ENCODE measurements at places on chromosomes 4 and X. TPM values are rescaled to one million over a fixed set of nuclear protein-coding genes. Genes with fewer than 3 reads are reported as not detected.

CRMP1 gene
- total RNA-seq, result under 0.01 TPM

ABLIM2 gene
- total RNA-seq, result 0.36 TPM

GABRB1 gene
- not detected for total RNA-seq

MAP7D3 gene
- total RNA-seq, result 19.2 TPM

ADGRG4 gene
- not detected for total RNA-seq

SHROOM3 gene
- 9.8 TPM for total RNA-seq

SPIN2A gene
- 0.59 TPM for total RNA-seq

PPBP gene
- 0.36 TPM for total RNA-seq

CCSER1 gene
- total RNA-seq, result not detected

GRCh38 chr4:107922486-107923473 is 8.6 kb upstream of the CYP2U1 start:
- H3K4me1 ChIP-seq, result no peaks in the 10 kb centered on the region
- H3K36me3 ChIP-seq, result no peaks in the 10 kb centered on the region
- H3K27me3 ChIP-seq, result no peaks in the 10 kb centered on the region
- DNase-seq, result no peak
- no peak overlapping the region for H3K27ac ChIP-seq
- no peak overlapping the region for H3K4me3 ChIP-seq

DNA sequence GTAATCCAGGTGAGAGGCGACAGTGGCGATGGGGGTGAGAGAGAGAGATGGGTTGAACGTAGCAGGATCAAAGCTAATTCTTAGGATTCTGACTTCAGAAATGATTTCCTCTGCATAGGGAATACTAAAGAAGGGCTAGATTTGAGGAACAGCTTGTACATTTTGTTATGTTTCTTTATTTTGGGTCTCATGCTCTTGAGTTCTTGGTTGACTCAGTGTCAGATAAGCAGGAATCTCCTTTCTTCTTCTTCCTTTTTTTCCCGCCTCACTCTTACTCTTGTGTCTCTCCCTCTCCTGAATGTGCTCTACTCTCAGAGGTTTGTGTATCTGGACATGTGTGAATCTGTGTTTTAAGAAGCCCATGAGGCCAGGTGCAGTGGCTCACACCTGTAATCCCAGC is 36.4 kb downstream of the FAM193A start:
- no peaks in the 10 kb centered on the region for H3K4me1 ChIP-seq
- peaks cover 7% of the 10 kb centered on the region for H3K36me3 ChIP-seq
- no peaks in the 10 kb centered on the region for H3K27me3 ChIP-seq
- H3K27ac ChIP-seq, result no peak overlapping the region

DNA sequence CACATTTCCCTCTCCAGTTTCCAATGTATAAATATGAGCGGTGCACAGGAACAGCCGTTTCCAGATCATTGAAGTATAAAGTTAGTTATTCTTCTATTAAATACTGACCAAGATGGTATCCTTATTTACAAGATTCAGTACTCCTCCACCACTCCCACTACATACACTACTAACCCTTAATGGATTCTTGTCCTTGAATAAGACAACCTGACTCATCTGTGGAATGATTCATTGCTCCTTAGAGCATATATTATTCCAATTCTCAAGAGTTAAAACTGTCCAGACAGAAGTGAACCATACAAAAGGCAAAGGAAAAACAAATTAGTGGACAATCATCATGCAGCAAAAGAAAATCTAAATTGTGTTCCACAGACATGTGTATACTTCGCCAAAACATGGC is 373.3 kb downstream of the IDS start:
- no peaks in the 10 kb centered on the region for H3K27me3 ChIP-seq
- DNase-seq, result no peak
- no peak overlapping the region for H3K27ac ChIP-seq
- no peaks in the 10 kb centered on the region for H3K4me1 ChIP-seq
- H3K4me3 ChIP-seq, result no peak overlapping the region

- H3K27me3 ChIP-seq, result no peaks in the 10 kb centered on the region
- H3K4me3 ChIP-seq, result no peak overlapping the region
- peaks cover 5% of the 10 kb centered on the region for H3K4me1 ChIP-seq
- H3K27ac ChIP-seq, result no peak overlapping the region
- DNase-seq, result no peak
- no peaks in the 10 kb centered on the region for H3K36me3 ChIP-seq
Measured at GRCh38 chr4:17884063-17884462, 73.3 kb downstream of the NCAPG start.

GRCh38 chrX:79117078-79117477 is 27.4 kb upstream of the GPR174 start:
- H3K36me3 ChIP-seq, result no peaks in the 10 kb centered on the region
- H3K4me1 ChIP-seq, result no peaks in the 10 kb centered on the region
- H3K4me3 ChIP-seq, result no peak overlapping the region
- DNase-seq, result no peak
- no peak overlapping the region for H3K27ac ChIP-seq
- no peaks in the 10 kb centered on the region for H3K27me3 ChIP-seq

DNA sequence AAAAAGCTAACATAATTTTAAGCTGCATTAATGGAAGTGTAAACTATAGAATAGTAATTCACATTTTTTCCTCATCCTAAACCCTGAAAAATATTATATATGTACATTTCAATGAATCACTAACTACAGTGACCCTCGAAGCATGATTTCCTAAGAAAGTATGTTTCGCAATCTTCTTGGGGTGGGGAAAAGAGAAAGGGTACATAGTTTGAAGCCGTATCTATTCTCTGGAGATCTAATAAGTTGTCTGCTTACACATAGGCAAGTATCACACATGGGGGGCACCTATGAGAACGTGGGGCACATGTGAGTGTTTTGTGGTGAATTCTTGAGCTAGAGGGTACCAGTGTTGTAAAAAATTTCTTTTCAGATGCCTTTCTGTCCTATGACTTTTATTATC is 71.2 kb downstream of the JADE1 start:
- H3K27me3 ChIP-seq, result no peaks in the 10 kb centered on the region
- H3K27ac ChIP-seq, result no peak overlapping the region
- no peaks in the 10 kb centered on the region for H3K36me3 ChIP-seq
- H3K4me3 ChIP-seq, result no peak overlapping the region
- no peak for DNase-seq

DNA sequence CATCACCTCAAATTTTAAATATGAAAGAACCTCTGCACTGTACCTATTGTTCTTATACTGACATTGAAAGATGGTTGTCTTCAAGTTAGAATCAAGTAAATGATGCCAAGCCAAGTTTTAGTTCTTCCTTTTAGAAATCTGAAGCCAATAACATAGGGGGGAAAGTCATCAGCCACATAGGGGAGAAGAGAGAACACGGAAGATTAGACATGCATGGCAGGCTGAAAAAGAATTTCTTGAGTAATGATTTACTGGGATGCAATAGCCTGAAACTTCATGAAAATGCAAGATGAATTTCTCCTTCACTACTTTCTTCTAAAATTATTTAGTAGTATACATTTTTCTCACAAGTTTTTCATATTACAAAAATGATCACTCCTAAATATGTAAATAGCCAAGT is 13.6 kb upstream of the EPGN start:
- H3K27ac ChIP-seq, result no peak overlapping the region
- peaks cover 7% of the 10 kb centered on the region for H3K4me1 ChIP-seq
- no peak overlapping the region for H3K4me3 ChIP-seq
- H3K36me3 ChIP-seq, result no peaks in the 10 kb centered on the region
- no peaks in the 10 kb centered on the region for H3K27me3 ChIP-seq

- no peak for DNase-seq
- H3K4me3 ChIP-seq, result no peak overlapping the region
- H3K36me3 ChIP-seq, result no peaks in the 10 kb centered on the region
- no peaks in the 10 kb centered on the region for H3K27me3 ChIP-seq
- H3K27ac ChIP-seq, result no peak overlapping the region
Measured at GRCh38 chrX:65537229-65537628, 2.6 kb upstream of the LAS1L start.

DNA sequence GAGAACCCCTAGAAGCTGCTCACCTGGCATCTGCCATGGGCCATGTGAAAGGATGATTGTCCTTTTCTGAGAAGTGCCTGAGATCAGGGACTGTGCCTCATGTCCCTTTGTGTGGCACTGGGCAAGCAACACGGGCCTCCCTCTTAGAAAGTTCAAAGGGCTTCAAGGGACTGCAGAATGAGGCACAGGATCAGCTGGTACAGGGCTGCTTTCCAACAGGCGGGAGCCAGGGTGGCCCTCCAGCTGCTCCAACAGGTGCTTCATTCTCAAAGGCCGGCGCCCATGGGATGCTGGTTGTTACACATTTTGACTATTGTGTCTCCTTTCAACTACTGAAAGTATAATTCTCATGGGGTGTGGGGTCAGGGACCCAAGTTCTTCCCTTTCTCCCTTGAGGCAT is 114.7 kb downstream of the ENPP6 start:
- no peak overlapping the region for H3K27ac ChIP-seq
- no peak overlapping the region for H3K4me3 ChIP-seq
- no peaks in the 10 kb centered on the region for H3K27me3 ChIP-seq

GRCh38 chrX:74510401-74510800 is 89.1 kb downstream of the SLC16A2 start:
- peaks cover 2% of the 10 kb centered on the region for H3K27me3 ChIP-seq
- H3K27ac ChIP-seq, result no peak overlapping the region
- no peak for DNase-seq
- H3K4me1 ChIP-seq, result no peaks in the 10 kb centered on the region
- no peaks in the 10 kb centered on the region for H3K36me3 ChIP-seq

DNA sequence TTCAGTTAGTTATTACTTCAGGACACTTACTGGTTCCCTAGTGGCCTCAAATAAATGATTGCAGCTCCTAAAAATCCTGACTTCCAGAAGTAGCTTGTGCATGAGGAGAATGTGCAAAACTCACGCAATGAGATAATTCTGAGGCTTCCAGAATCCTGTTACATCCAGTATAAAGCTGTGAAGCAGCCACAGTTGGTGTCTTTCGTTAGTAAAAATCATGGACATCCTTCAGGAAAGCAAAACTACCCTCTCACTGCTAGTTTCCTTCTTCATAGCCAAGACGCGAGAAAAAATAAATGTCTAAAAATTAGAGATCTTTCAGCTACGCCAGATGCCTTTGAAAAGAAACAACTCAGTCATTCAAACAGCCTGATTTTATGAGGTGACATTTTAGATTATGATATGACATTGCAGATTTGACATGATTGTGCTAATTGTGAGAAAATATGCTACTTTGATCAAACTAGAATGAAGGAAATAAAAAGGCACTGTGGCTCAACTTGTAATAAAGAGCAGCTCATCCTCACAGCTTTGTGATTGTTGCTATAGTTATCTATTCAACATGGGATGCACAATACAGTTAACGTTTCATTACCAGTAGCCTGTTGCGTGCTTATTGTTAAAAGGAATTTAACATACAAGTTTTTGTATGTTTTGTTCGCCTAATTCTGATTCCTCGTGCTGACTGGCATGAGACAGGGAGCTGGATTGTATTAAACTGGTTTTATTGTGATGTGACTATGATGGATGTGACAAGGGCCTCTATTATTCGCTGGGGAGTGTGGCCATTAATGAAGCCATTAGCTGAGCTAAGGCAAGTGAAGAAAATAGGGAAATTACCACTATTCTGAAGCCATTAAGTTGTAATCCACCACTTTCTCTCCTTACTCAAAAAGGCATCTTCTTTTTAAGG is 40.5 kb downstream of the AFF2 start:
- no peaks in the 10 kb centered on the region for H3K36me3 ChIP-seq
- H3K4me1 ChIP-seq, result no peaks in the 10 kb centered on the region
- no peak overlapping the region for H3K4me3 ChIP-seq
- no peak for DNase-seq

GRCh38 chr4:54392479-54392878 is 163.4 kb downstream of the PDGFRA start:
- H3K27me3 ChIP-seq, result peaks cover 3% of the 10 kb centered on the region
- H3K27ac ChIP-seq, result no peak overlapping the region
- no peak overlapping the region for H3K4me3 ChIP-seq
- H3K4me1 ChIP-seq, result no peaks in the 10 kb centered on the region

- no peaks in the 10 kb centered on the region for H3K27me3 ChIP-seq
- no peak overlapping the region for H3K4me3 ChIP-seq
- DNase-seq, result no peak
- H3K4me1 ChIP-seq, result no peaks in the 10 kb centered on the region
- H3K27ac ChIP-seq, result no peak overlapping the region
- H3K36me3 ChIP-seq, result no peaks in the 10 kb centered on the region
Measured at GRCh38 chr4:31169846-31170245, 449.7 kb downstream of the PCDH7 start.

DNA sequence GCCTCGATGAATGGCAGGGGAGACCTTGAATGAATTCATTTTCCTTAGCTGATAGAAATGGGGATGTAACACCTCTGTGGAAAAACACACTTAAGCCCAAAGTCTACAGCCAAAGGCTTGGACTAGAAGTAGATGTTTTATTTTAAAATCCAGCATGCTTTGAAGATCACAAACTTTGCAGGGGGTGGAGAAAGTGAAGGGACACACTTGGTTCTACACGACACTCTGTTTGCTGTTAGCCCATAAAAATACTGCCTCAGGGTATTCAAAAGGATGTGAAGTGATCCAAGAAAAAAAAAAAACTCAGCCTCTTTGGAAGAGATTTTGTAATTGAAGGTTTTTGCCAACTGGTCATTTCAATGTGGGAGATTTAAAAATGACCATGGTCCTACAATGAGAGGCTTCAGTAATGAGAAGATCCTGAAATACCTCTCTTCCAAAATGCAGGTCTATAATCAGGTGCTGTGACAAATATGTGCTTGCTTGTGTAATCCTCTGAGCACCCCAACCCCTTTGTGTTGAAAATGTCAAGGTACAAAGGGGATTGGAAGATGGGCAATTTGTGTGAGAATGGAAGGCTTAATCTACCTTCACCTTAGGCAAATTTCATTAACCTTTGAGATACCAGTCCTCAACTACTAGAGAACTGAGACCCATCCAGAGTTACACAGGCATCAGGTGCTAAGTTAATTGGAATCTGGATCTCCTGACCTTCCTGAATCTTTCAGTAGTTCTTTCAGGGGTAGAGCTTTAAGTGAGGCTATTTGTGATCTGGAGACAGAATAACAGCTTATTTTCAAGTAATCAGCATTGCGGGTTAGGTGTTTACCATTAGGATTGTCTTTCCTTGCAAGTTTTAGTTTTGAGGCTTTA is 82.5 kb downstream of the HS6ST2 start:
- no peak overlapping the region for H3K27ac ChIP-seq
- H3K36me3 ChIP-seq, result no peaks in the 10 kb centered on the region
- no peaks in the 10 kb centered on the region for H3K4me1 ChIP-seq
- H3K4me3 ChIP-seq, result no peak overlapping the region
- H3K27me3 ChIP-seq, result no peaks in the 10 kb centered on the region
- DNase-seq, result no peak
